ENCODE measurements at places on chromosomes 4 and X. TPM values are rescaled to one million over a fixed set of nuclear protein-coding genes. Genes with fewer than 3 reads are reported as not detected.

Gene ABCG2
- not detected for total RNA-seq

Gene SMR3B
- total RNA-seq: not detected

Gene GAGE12C
- total RNA-seq: not detected

Gene LANCL3
- total RNA-seq: 1.1 TPM

Gene SPOCK3
- 26.8 TPM for total RNA-seq

Gene SHISA3
- 0.42 TPM for total RNA-seq

Gene PCDH19
- 4.1 TPM for total RNA-seq

Gene PGK1
- total RNA-seq: 263 TPM

Gene SLC10A6
- not detected for total RNA-seq

Gene BANK1
- not detected for total RNA-seq

Gene FRG1
- 46.0 TPM for total RNA-seq

Gene NIPAL1
- total RNA-seq: 0.83 TPM

Gene LUZP4
- not detected for total RNA-seq

Gene ATP6AP2
- 59.0 TPM for total RNA-seq

Gene RAB39B
- 20.9 TPM for total RNA-seq

Gene RASSF6
- not detected for total RNA-seq

Gene BEND2
- total RNA-seq: not detected

Gene SMPX
- not detected for total RNA-seq

Gene ITGB1BP2
- 7.8 TPM for total RNA-seq

Gene GPR101
- not detected for total RNA-seq

Gene C1QTNF7
- not detected for total RNA-seq

Gene RUFY3
- 291 TPM for total RNA-seq

Gene USP51
- total RNA-seq: 2.7 TPM

Gene FAM47A
- total RNA-seq: not detected

Gene GAB3
- 9.6 TPM for total RNA-seq

Gene GYG2
- 21.9 TPM for total RNA-seq

Gene RAP2C
- total RNA-seq: 22.2 TPM

Gene TMEM35A
- 27.5 TPM for total RNA-seq

Gene ADH6
- not detected for total RNA-seq

Gene MAGEA2B
- total RNA-seq: 10.6 TPM

Gene ARR3
- total RNA-seq: not detected

Gene ZNF732
- total RNA-seq: 1.3 TPM

Gene ARL9
- 0.83 TPM for total RNA-seq

Gene EDA2R
- total RNA-seq: 6.3 TPM

Gene TNMD
- not detected for total RNA-seq

Gene GPM6B
- 516 TPM for total RNA-seq

Gene ARMCX6
- total RNA-seq: 47.5 TPM

Gene SPANXB1
- total RNA-seq: not detected

Gene SPACA5
- not detected for total RNA-seq

Gene NPFFR2
- not detected for total RNA-seq

Gene LETM1
- total RNA-seq: 48.5 TPM

Gene RNF128
- total RNA-seq: not detected

Gene IGSF1
- total RNA-seq: 3.0 TPM

Gene CXCL3
- total RNA-seq: 0.74 TPM

Gene INPP4B
- total RNA-seq: 2.4 TPM

Gene PNMA6F
- not detected for total RNA-seq

Gene HELT
- total RNA-seq: not detected

Gene RHOXF2
- not detected for total RNA-seq

Gene RBMXL3
- total RNA-seq: not detected

Gene ZNF718
- 10.7 TPM for total RNA-seq

Gene SSX2
- not detected for total RNA-seq

Gene NR3C2
- total RNA-seq: 0.29 TPM

Gene CT45A2
- total RNA-seq: not detected

Gene PSAPL1
- not detected for total RNA-seq

Gene STPG2
- total RNA-seq: 0.66 TPM

Gene PCDH18
- total RNA-seq: 7.4 TPM

Gene MAGEA4
- not detected for total RNA-seq
